ENCODE measurements at places on chromosomes 6 and 20.
A peak's percentile ranks its signal among the peaks of the same experiment; 100 is the strongest.

GRCh38 chr20:2741881-2742280 lies 49.3 kb downstream of the EBF4 start:
- no peak for DNase-seq

DNA sequence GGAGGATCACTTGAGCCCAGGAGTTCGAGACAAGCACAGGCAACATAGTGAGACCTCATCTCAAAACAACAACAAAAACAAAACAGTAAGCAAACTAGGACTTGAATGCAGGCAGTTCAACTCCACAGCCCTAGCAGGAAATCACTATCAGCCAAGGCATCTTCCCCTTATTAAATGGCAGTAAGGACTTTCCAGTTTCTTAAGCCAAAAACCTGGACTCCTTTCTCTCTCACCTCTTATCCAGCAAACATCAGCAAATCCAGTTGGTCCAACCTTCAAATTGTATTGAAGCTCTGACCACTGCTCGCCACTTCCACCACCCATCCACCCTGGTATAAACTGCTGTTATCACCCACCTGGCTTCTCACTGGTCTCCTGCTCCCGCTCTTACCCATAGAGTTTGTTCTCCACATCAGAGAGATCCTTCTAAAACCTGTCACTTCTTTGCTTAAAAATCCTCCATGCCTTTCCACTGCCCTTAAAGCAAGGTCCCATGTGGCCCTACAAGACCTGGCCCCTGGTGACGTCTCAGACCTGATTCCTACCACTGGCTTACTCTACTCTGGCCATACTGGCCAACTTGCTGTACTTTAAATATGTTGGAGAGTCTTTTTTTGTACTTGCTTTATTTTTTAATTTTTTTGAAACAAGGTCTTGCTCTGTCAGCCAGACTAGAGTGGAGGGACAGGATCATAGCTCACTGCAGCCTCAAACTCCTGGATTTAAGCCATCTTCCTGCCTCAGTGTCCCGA lies 27.6 kb downstream of the BCL2L1 start:
- no peak for DNase-seq

DNA sequence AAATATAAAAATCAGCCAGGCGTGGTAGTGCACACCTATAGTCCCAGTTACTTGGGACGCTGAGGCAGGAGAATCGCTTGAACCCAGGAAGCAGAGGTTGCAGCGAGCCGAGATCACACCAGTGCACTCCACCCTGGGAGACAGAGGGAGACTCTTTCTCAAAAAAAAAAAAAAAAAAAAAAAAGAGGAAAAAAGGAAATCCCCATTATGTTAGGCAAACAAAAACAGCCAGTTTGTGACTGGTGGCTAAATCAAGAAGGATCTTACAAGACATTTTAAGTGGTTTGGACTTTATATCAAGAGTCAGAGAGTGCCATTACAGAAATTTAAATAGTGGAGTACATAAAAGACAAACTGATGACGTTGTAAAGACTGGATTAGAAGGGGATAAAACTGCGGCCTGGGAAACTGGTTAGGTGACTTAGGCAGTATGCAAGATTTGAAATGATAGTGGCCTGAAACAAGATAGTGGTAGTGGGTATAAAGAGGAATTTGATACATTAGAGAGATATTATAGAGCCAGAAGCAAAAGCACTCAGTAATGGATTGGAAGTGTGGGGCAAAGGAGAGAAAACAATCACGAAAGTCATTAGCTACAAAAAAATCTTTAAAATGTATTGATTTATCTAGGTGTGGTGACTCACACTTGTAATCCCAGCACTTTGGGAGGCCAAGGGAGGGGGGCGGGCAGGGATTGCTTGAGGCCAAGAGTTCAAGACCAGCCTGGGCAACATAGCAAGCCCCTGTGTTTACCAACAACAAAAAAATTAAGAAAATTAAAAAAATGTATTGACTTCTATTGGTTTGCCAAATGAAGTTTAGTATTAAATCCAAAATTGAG lies 1.7 kb upstream of the MYO6 start:
- DNase-seq = no peak

DNA sequence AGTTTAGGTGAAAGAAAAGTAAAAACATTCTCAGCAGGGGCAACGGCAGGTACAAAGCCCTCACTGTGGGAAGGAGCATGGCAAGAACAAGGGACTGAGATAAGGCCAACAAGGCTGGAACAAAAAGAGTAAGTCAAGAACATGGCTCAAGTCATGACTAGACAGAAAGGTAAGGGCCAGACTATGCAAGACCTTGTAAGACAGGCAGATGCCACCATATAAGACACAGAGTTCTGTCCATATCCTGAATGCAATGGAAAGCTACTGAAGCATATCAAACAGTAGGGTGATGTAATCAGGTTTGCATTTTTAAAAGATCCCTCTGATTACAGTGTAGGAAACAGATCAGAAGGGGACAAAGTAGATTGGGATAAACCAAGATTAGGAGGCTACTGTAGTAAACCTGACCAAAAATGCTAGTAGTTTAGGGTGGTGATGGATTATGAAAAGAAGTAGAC lies 5.5 kb downstream of the REV3L start:
- no peak for DNase-seq

- DNase-seq = no peak
These were observed 564.3 kb downstream of the LMBRD1 start for GRCh38 chr6:69232496-69232895.

- no peak for DNase-seq
These were observed 32.8 kb downstream of the TCF15 start for GRCh38 chr20:577167-577791.

DNA sequence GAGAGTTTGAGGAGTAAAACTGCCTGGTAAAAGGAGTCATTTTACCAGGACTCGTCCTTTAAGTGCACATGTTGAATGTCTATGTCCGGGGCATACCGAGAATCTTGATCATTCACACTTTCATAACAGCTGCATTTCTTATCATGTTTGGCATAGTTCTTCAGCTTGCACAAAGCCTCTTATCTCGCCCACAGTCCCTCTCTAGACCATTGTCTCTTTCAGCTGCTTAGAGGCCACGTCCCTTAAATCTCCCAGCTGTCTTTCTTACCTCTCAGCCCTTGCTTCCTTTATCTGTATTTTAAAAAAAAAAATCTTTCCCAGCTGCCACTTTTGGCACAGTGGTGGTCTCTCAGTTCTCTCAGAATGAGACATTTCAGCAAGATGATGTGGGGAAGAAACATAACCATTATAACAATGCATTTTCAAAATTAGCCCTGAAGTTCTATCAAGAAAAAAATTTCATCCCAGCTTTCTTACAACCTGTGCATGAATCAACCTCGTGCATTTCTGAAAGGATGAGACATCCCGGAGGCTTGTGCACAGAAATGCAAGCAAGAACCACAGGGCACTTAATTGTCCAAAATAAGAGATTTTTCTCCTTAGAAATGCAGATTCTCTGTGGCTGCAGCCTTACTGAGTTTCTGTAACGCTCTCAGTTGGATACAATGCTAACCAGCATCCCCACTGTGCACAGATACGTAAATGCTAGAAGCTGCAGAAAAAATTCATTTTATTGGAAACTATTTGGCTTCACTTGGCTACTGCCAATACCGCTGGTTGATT lies 24.2 kb downstream of the RBM24 start:
- DNase-seq = no peak

DNA sequence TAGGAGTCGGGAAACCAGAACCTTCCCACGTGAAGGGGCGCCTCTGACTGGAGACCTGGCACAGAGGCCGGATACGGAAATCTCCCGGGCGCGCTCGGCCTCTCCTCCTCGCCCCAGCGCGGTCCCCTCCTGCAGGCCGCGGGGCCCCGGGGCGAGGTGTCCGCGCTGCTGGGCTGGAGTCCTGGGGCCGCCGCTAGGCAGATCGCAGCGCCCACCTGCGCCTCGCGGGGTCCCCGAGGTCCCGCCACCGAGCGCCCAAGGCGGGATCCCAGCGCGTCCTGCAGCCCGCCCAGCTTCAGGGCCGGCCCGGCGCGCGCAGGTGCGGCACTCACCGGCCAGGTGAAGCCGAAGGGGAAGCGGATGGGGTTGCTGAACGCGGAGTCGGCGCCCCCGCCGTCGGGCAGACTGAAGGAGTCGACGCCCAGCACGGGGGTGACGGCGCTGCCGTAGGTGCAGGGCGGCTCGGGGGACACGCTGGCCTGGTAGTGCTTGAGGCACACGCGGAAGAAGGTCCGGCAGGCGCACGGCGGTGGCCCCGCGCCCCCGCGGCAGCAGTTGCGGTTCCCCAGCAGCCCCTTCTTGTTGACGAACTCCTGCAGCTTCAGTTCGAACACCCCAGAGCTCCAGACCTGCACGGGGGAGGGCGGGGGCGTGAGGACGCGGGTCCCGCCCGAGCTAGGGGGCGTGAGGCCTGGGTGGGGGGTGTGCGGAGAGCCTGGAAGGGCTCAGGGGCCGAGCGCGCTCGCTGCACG lies 1.5 kb downstream of the DLL1 start:
- DNase-seq = peak; percentile 31

DNA sequence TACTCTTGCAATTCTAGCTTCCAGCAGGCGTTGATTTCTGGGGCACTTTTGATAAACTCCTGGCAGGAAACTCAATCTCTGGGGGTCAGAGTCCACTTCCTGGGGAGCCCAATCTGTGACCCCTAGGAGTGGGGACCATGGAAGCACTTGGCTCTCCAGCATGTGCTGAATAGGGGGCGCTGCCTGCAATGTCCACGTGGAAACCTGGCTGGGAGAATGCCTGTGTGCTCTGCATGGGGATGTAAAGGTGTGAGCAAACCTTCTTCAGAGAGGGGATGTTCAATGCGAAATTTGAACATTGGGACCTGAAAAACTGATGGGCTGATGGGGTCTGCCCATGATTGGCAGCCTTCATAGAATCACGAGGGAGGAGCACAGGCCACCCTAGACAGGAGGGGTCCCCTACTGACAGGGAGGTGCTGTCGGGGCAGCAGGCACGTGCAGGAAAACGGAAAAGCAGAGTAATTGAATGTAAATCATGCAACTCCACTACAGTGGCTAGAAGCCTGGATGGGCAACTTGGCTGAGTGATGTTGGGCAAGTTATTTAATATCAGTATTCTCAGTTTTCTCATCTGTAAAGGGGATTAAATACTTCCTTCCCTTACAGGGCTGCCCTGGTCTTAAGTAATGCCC lies 47.8 kb downstream of the CEP43 start:
- DNase-seq = no peak

GRCh38 chr6:10403385-10404106 lies 11.3 kb downstream of the TFAP2A start:
- DNase-seq = no peak

- DNase-seq = no peak
These were observed 17.7 kb downstream of the WFDC2 start for GRCh38 chr20:45487231-45487635.

DNA sequence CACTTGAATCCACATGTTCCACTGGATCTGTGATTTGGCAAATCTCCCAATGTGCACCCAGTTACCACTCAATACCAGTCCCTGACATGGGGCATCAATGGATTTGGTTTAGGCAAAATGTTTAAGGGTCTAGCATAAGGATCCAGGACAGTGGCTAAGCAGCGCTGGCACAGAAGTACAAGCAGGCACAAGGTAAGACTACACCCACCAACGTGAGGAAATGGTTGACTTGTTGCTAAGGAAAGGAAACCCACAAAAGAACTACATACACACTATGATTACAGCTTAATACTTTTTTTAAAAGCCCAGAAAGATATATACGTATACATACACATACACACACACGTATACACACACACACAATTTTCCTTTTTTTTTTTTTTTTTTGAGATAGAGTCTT lies 79.0 kb downstream of the DNAAF9 start:
- DNase-seq = no peak

DNA sequence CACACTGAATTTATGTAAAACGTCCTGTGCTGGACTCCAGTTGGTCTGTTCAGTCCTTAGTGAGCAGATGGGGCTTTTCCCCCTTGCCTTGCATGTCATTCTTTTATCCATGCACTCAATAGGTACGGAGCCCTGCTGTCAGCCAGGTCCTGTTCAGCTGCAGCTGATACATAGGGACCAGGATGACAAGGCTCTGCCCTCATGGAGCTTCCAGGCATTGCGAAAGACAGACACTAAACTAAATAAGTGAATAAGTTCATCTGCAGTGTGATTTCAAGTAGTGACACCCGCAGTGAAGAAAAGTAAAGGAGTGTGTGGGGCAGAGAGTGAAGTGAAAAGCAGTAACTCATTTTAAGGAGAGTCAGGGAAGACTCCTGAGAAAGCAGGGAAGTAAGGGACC lies 324.2 kb downstream of the NRN1 start:
- no peak for DNase-seq

- DNase-seq = no peak
These were observed 6.8 kb downstream of the TMX4 start for GRCh38 chr20:8012724-8013123.

GRCh38 chr20:44581515-44581914 lies 864 bp upstream of the PKIG start:
- DNase-seq = no peak

DNA sequence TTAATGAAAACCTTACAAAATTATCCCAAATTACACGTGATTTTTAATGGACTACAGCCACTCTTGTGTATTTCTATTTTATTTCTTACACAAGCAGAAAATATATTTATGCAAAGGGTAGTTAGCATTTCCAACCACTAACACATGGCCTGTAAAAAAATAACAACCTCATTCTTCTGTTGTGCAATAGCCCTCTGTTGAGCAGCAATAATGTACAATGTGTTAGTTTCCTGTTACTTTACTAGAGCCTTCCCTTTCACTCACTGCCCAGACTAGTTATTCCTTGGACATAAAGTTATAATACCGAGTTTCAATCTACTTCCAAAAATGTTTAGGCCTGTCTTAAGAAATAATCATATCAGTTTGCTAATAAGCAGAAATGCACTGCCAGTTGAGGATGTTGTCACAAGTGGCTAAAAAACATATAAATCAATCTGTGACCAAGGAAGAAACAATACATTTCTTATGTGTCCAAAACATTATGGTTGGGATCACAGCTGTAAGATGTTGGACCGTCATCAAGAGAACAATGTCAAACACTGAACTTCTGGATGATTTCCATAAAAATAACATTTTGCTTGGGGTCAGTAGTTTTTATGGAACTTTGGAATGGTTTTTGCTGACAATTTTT lies 73.6 kb upstream of the RNF146 start:
- no peak for DNase-seq

DNA sequence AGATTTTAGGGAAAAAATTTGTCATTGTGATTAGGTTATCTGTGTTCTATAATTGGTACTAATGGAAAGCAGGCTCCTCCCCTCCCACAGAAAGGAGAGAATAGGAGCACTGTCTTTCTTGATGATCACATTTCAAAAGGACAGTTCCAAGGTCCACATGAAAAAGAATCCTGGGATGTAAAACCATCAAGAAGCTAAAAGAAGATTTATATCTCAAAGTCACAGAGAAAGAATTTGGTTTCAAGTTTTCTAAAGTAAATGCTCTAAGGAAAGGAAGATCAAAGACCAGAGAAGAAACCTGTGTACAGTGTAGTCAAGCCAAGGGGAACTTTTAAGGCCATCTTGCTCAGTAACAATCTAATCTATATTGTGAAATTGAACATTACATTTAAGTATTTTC lies 652.7 kb upstream of the HS3ST5 start:
- DNase-seq = no peak

GRCh38 chr20:4728120-4728760 lies 6.5 kb downstream of the PRND start:
- no peak for DNase-seq

All from right hindlimb (tissue), 1 donor.